ENCODE measurements at places on chromosomes 4 and X. TPM values are rescaled to one million over a fixed set of nuclear protein-coding genes. Genes with fewer than 3 reads are reported as not detected.

- DNase-seq: no peak
- no peak overlapping the region for H3K27ac ChIP-seq
- no peaks in the 10 kb centered on the region for H3K36me3 ChIP-seq
- no peaks in the 10 kb centered on the region for H3K4me1 ChIP-seq
Measured at GRCh38 chr4:153374442-153374841, 30.0 kb downstream of the MND1 start.

DNA sequence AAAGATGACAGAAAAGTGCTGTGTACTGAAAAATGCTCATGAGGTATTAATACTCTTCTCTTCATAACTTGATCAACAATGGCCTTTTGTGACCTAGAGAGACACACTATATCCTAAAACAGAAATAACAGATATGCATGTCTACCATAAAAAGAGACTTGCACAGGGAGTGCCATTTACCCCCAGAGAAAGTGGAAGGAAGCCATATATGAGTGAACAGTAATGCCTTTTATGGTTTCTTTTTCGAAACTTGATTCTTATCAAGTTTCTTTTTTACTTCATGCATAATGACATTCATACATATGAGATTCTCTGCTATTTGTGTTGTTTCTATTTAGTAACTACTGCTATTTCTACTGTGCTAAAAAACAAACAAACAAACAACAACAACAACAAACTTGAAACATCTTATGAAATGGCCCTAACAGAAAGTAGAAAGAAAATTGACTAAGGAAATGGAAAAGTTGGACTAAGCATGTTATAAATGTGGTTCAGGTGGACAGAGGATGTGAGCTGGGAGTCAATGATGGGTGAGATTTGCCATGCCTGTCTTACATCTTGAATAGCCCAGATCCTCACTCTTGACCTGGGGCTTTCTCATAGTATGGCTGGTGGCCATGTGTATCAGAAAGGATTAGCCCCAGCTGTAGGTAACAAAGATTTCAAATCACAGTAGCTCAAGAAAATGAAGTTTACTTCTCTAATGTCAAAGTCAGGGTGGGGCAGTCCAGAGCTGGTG is 43.8 kb downstream of the GEMIN8 start:
- DNase-seq: no peak
- no peaks in the 10 kb centered on the region for H3K27me3 ChIP-seq
- H3K27ac ChIP-seq: no peak overlapping the region
- H3K4me1 ChIP-seq: no peaks in the 10 kb centered on the region

DNA sequence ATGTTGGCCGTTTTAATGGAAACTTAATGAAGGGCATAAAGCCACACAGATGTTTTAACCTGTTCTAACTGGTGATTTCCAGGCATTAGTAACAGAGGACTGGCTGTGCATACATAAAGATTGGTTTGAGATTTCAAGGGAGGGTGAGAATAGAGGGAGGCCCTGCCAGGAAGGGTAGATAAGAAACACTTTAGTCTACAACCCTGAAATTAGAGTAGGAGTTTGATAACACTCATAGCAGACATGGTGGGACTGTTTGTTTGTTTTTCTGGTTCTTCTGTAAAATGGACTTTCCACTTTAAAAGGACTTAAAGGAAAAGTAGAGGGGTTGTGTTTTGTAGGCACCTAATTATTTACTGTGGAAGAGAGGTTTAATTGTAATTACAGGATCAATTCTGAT is 16.2 kb downstream of the SLC4A4 start:
- no peaks in the 10 kb centered on the region for H3K27me3 ChIP-seq
- H3K4me1 ChIP-seq: no peaks in the 10 kb centered on the region
- no peaks in the 10 kb centered on the region for H3K36me3 ChIP-seq
- no peak overlapping the region for H3K4me3 ChIP-seq
- no peak overlapping the region for H3K27ac ChIP-seq

GRCh38 chrX:101164766-101165590 is 54.6 kb upstream of the DRP2 start:
- no peak overlapping the region for H3K27ac ChIP-seq
- no peaks in the 10 kb centered on the region for H3K4me1 ChIP-seq

RNF128 gene
- total RNA-seq: 0.26 TPM

SCD5 gene
- total RNA-seq: 1.7 TPM

TMEM271 gene
- not detected for total RNA-seq

Measured in heart right ventricle (tissue), 16 donors.